ENCODE measurements at places on chromosomes 3 and 15.

DNA sequence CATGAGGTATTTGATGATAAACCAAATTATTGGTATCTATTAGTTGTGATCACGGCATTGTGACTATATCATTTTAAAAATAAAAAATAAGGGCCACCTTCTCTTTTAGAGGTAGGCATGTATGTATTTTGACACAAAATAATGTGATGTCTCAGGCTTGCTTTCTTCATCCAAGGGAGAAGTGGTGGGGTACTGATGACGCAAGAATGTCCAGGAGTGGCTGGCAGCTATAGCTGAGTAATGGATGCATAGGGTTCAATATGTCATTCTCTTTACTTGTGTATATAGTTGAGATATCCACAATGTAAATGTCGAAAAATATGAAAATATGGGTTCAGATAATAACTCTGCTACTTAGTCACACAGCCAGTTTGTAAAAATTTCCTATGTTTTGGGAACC, 46.8 kb upstream of the NSMCE3 start:
- DNase-seq, result no peak

DNA sequence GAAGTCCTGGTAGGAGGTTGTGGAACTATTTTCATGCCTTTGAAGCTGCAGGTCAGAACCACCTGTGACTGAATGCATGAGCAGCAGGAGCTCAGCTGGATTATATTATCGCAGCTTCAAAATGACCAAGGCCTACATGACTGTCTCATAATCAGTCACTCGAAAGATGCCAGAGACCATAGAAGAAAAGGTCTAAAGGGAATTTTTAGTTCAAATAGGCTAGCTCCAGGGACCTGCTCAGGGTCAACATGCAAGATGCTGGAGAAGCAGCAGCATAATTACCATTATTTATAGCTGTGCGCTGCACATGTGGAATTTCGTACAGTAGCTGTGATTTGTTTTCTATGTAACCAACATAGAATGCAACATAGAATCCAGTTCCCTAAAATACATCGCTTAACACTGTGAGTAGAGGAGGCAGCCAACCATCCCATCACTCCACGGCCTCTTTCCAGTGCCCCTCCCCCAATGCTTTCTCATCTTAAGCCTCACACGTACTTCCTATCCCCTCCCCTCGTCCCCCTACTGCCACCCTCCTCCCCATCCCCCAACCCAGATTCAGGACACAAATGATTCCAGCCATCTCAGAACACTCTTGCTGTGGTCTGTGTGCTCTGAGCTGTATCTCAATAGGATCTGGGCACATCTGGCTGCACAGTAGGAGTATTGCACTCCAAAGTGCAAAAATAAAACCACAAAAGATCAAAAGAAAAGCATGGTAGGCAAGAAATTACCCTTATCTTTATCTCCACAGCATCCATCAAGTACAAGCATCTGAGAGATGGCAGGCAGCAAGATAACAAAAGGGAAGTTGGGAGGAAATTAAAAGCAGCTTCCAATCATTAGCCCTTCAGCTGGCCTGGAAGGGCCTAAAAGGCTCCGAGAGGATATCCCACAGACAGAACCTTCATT, 352.8 kb upstream of the SEMA6D start:
- no peak for DNase-seq

DNA sequence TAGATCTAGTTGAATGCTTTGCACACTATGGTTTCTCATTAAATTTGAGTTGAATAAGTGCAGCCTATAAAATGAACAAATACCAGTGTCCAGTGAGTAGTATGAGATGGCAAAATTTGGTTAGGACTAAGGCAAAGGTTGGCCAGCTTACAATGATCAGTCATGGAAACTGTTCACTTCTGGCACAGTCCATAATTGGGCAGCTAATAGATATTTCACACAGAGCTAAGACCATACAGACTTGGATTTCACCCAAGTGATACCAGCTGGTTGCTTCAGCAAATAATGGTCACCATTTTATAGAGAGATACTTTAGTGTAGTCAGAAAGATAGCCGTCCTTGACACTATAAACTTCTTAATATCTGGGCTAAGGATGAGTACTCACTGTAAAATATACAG, 15.7 kb downstream of the GAP43 start:
- DNase-seq, result no peak

DNA sequence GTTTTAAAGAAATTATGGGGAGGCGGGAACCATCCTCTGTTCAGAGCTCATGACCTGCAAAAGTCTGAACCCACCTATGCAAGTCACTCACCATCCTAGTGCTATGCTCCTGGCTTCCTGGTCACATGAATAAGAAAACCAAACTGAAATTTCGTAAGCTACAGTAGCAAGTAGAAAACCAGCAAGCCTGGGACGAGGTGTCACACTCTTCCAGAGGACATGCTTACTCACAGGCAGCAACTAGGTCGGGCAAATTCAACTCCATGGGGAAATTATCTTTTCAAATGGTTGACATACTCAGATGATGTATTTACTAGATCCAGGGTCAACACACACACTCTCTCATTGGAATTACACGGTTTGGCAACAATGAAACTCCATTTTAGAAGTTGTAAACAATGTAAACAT, 31.3 kb downstream of the LDHAL6B start:
- DNase-seq, result no peak

Data from 8988T (cell line).